ENCODE measurements at places on chromosomes 5 and 9.

- no peak for DNase-seq
Measured at GRCh38 chr9:111023128-111023527, 15.1 kb downstream of the LPAR1 start.

DNA sequence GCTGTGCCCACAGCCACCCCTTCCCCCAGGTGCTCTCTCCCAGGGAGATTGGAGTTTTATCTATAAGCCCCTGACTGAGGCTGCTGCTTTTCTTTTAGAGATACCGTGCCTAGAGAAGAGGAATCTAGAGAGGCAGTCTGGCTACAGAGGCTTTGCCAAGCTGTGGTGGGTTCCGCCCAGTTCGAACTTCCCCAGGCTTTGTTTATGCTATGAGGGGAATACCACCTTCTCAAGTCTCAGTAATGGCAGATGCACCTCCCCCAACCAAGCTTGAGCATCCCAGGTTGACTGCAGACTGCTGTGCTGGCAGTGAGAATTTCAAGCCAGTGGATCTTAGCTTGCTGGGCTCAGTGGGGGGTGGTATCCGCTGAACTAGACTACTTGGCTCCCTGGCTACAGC, 157.4 kb downstream of the CAAP1 start:
- no peak for DNase-seq

- no peak for DNase-seq
Measured at GRCh38 chr9:34662526-34663302, at the start of gene CCL27. CCL27 (minus strand) TSS chr9:34662657; CDS start chr9:34662633, 24 bp downstream.

GRCh38 chr5:1948663-1949191, 66.0 kb upstream of the IRX4 start:
- no peak for DNase-seq

- peak; percentile 58 for DNase-seq
Measured at GRCh38 chr5:89534331-89534730, 651.3 kb upstream of the MEF2C start.

DNA sequence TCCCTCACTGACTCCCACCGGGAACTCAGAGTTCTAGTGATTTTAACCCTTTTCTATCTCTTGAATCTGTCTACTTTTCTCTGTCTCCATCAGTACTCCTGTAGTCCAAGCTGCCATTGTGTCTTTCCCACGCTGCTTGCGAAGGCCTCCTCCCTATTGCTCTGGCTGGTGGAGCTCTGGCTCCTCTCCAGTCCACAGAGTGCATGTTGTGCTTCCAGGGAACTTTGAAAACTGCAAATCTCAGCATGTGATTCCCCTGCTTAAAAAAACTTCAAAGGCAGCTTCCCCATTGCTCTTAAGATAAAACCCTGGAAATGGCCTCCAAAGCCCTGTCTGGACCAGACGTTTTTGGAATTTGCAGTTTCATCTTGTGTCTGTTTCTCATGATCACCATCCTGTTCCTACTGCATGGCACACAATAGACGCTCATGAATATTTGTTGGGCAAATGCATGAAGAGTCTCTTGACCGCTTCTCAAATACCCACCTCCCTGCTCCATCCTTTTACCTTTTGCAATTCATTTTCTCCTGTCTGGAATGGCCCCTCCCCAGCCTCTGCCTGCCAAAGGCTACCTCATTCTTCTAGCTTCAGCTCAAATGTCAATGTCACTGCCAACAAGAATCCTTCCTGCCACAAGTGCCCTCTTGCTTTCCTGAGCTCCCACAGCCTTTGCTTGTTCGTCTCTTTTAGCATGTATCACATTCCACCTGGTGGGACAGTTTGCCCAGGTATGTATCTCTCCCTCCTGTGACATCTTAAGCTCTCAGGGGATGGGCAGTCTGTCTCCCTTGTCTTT, 293.2 kb downstream of the ARHGAP26 start:
- no peak for DNase-seq

DNA sequence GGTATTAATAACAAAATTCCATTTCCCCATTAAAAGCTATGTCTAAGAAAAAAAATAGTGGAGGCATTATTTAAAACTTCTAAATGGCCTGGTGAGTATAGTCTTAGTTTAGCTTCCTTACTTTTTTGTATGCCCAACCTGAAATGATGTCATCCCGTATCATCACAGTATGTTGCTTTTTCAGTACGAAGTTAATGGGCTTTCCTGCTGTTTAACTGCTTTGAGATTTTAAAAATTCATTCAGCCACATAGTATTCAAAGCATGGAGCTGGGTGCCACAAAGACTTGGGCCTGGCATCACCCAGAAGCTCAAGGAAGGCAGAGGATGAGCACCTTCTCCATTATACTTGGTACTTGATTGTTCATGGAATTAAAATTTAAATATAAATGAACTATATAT, 7.4 kb downstream of the F2RL2 start:
- no peak for DNase-seq

- DNase-seq, result no peak
Measured at GRCh38 chr9:72808446-72808768, 144.4 kb downstream of the ALDH1A1 start.

GRCh38 chr5:84378420-84378819, 6.3 kb downstream of the EDIL3 start:
- peak; percentile 89 for DNase-seq

DNA sequence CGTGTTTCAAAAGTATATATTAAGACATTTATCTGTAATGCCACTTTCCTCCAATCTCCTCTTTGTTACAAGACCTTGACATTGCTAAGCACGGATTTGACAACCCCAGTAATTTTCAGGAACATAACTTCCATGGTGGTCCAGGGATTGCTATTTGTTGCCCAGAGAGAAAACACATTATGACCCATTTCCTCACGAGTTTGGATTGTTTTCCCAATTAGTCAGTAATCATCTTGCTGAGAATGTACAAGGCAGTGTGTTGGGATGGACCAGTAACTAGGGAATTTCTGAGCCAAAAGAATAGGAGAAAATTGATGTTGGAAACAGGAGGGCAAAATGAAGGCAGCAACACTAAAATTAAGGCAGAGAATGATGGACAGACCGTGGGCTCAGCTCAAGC, 574.1 kb downstream of the EBF1 start:
- no peak for DNase-seq

GRCh38 chr9:120878188-120879130, 1.5 kb upstream of the PHF19 start:
- DNase-seq, result no peak

DNA sequence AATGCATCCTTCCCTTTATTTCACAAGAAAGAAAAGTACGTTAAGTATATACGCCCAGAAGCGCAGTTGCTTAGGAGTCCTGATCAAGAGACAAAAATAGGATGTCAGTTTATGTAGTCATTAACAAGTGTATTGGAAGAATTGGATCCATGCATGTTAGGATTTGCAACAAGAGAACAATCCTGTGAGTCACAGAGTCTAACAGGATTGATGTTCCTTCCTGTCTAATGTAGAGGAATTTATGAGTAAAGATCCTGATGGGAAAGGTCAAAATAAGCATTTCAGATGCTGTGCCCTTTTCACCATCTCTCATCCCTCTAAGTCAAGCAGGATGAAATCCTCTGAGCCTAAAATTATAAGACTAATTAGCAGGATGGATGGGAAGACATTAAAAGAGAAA, 406.0 kb upstream of the GRIA1 start:
- DNase-seq, result peak; percentile 1

- no peak for DNase-seq
Measured at GRCh38 chr5:95066048-95066447, 218.8 kb downstream of the MCTP1 start.

GRCh38 chr9:106757514-106757913, 105.5 kb upstream of the ZNF462 start:
- DNase-seq, result no peak

GRCh38 chr9:83355024-83355444, 183.2 kb downstream of the FRMD3 start:
- DNase-seq, result peak; percentile 81

GRCh38 chr9:88425538-88425950, 37.3 kb downstream of the SPIN1 start:
- DNase-seq, result peak; percentile 36

DNA sequence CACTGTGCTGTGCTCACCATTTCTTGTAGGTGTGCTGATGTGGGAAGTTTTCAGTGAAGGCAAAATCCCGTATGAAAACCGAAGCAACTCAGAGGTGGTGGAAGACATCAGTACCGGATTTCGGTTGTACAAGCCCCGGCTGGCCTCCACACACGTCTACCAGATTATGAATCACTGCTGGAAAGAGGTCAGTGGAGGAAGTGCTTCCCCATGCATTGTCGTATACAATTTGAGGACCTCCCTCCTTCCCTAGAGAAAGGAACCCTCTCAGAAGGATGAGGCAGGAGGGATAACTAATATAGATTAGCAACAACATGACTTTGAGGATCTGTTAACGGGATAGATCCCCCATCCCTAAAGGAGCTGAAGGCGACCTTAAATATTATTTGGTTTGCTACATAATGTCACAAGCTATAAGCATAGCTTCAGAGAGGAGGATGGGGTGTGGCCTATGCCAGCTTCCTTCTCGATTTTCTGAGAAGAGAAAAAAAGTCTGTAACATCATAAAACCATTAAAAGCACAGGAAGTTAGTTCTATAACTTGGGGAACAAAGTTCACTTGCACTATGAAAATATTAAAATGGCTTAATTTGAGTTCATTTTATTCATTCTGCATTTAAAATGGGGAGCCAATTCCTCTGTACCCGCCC, 17.0 kb upstream of the CYFIP2 start:
- DNase-seq, result no peak

- no peak for DNase-seq
Measured at GRCh38 chr5:58143181-58143580, 316.7 kb downstream of the PLK2 start.

DNA sequence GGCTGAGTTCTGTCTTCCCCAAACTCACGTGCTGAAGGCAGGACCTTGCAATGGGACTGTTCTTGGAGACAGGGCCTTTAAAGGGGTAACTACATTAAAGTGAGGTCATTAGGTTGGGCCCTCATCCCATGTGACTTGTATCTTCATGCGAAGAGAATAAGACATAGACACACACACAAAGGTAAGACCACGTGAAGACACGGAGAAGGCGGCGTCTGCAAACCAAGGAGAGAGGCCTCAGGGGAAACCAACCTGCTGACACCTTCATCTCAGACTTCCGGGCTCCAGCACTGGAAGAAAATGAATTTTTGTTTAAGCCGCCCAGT, 50.7 kb upstream of the KCNMB1 start:
- DNase-seq, result no peak

DNA sequence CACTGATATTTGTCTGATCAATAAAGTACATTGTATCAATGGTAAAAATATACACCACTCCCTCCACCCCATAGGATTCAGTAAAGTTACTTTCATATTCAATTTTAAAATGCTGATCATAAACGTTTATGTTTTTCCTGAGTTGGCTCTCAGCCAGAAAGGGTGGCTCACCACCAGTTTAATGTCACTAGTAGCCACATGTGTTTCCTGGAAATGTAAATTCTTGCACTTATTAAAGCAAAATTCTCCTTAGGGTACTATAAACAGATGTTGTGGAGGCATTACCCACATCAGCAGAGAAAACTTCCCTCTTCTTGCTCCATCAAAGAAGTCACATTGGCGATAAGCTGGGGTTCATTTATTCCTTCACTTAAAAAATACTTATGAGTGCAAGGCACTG, 210.3 kb downstream of the SREK1 start:
- DNase-seq, result no peak
